ENCODE measurements at places on chromosomes 13 and 19.
A peak's percentile ranks its signal among the peaks of the same experiment; 100 is the strongest.

DNA sequence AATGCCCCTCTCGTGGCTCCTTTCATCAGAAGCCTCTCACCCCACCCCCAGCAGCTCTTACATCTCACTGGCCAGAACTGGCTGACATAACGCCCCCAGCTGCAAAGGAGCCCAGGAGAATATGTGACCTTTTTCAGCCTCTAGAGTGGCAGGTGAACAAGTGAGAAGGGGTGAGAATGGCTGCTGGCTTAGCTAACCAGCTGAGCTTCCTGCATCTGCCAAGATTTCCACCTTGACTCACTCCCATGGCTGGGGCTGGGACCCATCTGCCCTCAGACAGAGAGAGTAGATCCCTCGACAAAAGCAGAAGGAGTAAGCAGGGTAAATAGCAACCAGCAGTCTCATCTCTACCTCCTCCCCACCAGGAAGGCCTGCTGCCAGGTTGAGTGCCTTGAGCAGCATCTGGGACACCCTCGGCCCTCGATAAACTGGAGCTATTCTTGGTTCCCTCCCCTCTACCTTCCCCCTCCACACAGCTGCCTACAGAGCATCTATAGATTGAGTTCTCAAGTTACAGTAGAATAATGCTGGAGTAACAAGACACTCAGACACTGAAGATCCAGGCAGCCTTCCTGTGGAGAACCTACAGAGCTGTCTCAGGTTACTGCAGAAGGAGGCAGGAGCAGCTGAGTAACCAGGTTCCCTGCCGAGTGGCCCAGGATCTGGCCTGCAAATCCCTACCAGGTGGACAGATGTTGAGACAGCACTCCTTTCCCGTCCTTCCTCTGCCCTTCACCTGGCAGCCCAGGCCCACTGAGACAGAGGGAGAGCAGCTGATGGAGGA lies 15.5 kb downstream of the KASH5 start:
- no peak for DNase-seq

- peak; percentile 30 for DNase-seq
Measured at GRCh38 chr13:113209336-113209758, at the start of gene CUL4A. Gene CUL4A (plus strand): TSS chr13:113209613. CDS start chr13:113209628, 15 bp downstream.

DNA sequence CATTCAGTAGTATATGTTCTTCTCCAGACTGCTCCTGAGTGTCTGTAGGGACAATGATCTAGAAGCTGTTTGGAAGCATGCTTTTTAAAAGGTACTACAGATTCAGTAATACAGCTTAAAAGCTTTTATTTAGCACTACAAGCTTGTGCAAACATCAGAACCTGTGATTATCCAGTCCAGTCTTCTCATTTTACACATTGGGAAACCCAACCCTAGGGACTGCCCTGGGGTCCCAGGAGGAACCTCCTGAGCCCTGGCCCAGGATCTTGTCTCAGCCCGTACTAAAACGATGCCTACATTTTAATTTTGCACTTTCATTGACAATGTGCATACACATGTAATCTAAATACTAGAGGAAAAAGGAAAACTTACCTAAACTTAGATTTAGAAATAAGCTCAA lies 12.5 kb downstream of the DOCK9 start:
- no peak for DNase-seq

DNA sequence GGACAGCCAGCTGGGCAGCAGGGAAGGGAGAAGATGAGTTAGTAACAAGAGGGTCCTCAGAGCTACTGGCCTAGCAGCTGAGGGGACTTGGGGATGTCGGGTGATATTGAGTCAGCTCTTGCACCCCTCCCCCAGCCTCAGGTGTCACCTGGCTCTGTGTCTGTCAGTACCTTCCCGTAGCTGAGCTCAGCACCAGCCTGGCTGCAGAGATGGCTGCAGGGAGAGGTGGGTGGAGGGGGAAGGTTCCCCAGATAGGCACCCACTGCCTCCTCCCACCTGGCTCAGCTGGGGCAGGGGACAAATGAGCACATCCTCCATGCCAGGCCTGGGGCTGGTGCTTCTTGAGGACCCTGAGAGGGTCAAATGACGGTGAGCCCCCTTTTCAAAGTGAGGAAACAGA lies 6.8 kb upstream of the KPTN start:
- no peak for DNase-seq

- DNase-seq: no peak
Measured at GRCh38 chr13:26664876-26665275, 95.7 kb downstream of the GPR12 start.

- no peak for DNase-seq
Measured at GRCh38 chr19:11856596-11857250, 8.2 kb downstream of the ZNF439 start.

DNA sequence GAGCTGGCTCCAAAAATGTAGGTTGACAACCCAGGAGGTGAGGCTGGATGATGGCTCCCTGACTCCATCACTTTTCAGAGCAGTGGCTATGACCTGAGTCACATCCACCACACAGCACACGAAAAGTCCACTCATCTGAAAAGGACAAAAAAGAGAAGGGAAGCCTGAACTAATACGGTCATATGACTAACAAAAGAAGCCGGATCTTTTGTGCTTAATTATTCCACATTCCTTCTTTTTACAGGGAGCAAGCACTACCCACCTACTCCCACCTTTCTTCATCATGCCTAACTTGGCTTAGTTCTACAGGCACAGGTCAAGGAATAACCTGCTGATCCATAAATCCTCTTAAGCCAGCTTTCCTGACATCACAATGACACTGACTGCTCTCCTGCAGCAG lies 601.3 kb upstream of the MIR17HG start:
- DNase-seq: no peak

DNA sequence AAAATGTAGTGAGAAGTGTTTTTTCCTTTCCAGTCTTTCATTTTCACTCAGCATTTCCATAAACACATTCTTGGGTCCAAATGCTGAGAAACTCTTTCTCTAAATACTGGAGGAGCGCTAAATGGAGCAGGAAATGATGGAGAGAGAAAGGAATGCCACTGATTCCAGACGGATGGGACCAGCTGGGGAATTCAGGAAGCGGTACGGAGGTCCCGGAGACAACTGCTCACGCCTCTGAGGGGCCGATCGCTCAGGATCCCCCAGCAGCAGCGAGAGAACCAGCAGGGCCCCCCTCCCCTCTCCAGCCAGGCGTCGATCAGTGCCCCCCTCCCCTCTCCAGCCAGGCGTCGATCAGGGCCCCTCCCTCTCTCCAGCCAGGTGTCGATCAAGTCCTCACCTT lies 13.2 kb downstream of the RASA3 start:
- no peak for DNase-seq

- no peak for DNase-seq
Measured at GRCh38 chr19:34096020-34096915, 76.0 kb upstream of the LSM14A start.

GRCh38 chr19:54928299-54928698 lies 19.0 kb downstream of the NLRP7 start:
- no peak for DNase-seq
